ENCODE measurements at places on chromosomes 11 and 22.

- no peak for DNase-seq
Measured at GRCh38 chr22:26798462-26799065, 141.2 kb downstream of the MIAT start.

- DNase-seq, result peak; percentile 31
Measured at GRCh38 chr11:134142536-134142935, 73.7 kb downstream of the JAM3 start.

DNA sequence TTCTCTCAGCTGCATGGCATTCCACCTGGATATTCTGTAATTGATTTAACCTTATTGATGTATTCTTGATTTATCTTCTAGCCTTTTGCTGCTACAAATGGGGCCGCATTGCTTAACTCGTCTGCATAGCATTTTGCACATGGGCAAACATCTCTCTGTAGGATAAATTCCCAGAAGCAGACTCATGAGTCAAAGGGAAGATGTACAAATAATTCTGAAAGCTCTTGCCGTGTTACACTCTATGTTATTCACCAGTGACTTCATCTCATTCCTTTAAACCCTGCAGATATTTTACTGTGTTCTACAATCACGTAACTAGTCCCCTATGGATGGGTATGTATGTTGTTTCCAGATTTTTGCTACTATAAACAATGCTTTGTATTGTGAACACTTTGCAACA lies 112.7 kb downstream of the SEZ6L start:
- DNase-seq, result no peak

DNA sequence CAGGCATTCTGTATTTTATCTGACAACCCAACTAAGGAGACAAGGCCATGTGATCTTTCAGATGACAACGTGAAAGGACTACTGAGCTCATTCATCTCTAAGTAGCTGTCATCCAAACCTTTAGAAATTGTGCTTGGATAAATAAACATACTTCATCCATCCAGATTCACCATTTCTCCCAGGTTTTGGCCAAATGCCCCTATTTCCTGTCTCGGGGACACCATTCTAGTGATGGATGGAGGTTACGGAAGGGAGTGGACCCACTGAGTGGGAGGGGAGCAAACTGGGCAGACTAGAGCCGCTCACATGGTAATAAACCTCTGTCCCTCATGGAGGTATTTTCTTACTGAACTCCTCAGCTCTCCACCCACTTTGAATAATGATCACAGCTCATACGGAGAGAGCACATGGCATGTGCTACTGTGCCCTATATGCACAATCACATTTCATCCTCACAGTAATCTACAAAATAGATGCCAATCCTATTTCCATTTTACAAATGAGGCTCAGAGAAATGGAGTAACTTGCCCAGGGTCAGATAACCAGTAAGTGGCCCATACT lies 114.4 kb downstream of the SLC1A2 start:
- no peak for DNase-seq

DNA sequence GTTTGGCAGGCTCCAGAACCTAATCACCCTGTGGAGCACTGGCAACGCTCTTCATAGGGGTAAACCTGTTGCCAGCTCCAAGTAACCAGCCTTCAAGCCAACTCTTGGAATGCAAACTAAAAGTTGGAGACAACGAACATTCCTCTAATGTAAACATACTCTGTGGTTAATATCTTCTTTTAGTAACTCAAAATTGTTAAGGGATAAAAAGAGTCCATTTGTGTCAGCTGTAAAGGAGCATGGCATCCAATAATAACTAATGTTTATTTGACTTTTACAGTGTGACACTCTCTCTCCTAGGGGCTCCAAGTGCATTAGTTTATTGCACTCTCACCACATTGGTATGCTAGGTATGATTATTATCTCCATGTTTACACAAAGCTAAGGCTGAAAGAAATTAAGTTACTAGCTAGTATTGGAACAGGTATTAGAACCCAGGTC lies 31.0 kb upstream of the AMOTL1 start:
- DNase-seq, result peak; percentile 53

- no peak for DNase-seq
Measured at GRCh38 chr22:27004434-27004833, 347.0 kb downstream of the MIAT start.

DNA sequence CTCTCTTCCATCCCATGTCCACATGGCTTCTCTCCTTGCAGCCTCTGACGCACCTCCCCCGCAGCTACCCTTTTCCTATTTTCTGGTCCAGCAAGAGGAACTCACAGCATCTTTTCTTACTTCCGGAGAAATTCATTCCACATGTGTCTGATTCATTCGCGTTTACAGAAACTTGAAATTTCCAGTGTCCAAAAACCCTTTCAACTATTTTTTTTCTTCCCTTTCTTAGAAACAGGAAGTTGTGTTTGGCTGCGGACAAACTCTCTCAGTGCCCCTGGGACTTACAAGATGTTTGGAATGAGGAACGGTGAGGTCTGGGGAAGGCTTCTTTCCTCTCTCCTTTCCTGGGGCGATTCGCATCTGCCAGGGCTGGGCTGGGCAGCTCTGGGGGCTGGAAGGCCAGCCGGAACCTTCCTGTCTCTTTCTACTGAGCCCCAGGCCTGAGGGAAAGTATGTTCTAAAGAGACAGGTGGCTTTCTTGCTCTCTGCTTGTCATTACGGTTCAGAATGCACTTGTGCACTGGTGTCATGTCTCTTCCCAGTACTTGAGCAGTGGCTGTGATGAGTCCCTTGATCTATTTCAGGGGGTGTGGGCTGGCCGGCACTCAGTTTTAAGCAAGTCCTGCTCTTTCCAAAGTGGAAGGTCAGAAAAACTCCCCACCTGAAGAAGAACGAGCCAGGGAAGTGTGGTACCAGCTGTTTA lies 27.5 kb downstream of the ADAMTS8 start:
- peak; percentile 88 for DNase-seq

Data from fibroblast of upper back skin (primary cell).